ENCODE measurements at places on chromosomes 5 and 9.

- no peak for DNase-seq
Observed at GRCh38 chr9:90834828-90835595, 33.4 kb downstream of the SYK start.

DNA sequence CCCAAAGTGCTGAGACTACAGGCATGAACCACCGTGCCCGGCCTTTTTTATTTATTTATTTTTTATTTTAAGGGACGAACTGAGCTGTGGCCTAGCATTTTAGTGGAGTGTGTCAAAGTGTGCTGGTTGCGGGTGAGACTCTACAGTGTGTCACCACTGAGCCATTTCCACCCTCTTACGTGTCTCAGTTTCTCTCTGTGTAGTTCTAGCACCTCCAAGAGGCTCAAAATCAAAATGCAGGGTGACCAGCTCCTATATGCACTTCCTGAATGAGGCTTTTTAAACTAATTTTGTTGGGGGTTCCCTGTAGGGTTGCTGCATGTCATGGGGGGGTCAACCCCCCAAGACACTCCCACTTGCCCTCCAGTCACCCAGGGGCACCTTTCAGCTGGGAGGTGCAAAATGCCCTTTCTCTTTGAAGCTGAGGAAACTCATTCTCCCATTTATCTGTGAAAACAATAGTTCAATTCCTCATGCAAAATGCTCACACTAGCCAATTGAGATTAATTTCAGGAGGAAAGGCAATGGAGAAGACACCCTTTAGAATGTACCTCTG lies 69.3 kb downstream of the COL15A1 start:
- no peak for DNase-seq

DNA sequence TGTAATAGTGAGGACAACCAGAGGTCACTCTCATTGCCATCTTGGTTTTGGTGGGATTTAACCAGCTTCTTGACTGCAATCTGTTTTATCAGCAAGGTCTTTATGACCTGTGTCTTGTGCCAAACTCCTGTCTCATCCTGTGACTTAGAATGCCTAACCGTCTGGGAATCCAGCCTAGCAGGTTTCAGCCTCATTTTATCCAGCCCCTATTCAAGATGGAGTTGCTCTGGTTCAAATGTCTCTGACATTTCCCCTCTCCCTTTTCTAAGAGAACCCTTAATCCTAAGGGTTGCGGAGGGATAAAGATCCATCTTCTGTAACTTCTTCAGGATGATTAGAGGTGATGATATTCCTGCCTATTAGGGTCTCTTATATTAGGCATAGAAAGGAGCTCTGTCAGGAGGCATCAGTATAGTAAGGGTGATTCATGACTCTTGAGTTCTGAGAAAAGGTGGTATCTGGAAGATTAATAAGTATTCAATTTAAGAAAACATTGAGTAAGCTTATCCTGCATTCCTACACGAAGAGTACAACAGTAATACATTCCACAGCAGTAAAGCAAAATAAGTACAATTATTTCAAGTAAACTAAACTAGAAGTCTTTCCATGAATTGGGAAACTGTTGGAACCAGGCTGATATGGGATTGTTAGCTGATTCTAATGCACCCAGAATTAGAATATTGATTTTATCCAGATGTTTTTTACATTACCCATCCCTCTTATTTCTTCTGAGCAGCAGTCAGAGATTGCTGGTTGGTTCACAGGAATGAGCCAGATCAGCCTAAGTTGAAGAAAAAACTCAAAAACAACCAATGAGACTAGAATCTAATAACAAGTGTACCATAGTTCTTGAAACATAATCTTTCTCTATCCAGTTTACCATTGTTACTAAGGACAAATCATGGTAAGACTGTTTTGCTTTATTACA lies 39.9 kb downstream of the SHC3 start:
- no peak for DNase-seq

DNA sequence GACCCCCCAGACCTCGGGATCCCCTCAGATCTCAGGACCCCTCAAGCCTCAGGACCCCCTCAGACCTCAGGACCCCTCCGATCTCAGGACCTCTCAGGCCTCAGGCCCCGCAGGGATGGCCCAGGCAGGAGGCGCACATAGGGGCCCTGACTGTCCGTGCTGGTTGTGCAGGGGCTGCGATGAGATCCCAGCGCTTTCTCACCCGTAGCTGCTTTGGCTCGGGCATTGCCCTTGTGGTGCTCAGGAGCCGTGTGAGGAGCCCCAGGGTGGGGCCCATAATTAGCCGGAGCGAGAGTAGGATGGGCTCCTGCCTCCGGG lies 680 bp upstream of the LPCAT1 start:
- DNase-seq = no peak

GRCh38 chr9:109040571-109040970 lies 27.3 kb upstream of the CTNNAL1 start:
- no peak for DNase-seq

DNA sequence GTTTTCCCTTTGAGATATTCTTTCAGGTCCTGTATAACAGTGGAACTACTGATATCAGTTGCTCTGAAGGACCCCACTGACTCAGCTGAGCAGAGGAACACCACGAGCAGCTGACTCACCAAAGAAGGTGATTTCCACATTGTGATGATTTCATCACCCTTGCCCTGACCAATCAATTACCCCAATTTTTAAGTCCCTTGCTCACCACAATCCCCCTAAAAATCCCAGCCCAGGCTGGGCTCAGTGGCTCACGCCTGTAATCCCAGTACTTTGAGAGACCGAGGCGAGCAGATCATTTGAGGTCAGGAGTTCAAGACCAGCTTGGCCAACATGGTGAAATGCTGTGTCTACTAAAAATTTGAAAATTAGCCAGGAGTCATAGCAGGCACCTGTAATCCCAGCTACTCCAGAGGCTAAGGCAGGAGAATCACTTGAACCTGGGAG lies 125.3 kb upstream of the ABCA1 start:
- no peak for DNase-seq

DNA sequence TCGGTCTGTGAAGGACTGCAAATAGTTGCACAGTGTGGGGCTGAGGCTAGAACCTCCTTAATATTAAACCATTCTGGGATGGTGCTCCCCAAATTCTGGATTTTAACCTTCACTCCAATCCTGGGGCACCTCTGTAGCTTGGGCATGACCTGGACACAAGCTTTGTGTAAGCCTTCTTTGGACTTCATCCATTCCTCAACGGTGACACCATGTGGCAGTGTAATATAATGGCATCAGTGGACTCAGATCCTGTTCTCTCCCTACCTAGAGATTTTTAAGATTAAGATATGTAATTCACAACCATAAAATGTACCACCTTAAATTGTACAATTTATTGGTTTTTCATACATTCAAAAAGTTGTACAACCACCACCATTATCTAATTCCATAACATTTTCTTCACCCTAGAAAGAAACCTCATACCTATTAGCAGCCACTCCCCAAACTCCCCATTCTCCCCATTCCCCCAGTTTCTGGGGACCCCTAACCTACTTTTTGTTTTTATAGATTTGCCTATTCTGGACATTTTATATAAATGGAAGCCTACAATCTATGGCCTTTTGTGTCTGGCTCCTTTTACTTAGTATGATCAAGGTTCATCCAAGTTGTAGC lies 4.8 kb upstream of the PLGRKT start:
- DNase-seq = no peak

DNA sequence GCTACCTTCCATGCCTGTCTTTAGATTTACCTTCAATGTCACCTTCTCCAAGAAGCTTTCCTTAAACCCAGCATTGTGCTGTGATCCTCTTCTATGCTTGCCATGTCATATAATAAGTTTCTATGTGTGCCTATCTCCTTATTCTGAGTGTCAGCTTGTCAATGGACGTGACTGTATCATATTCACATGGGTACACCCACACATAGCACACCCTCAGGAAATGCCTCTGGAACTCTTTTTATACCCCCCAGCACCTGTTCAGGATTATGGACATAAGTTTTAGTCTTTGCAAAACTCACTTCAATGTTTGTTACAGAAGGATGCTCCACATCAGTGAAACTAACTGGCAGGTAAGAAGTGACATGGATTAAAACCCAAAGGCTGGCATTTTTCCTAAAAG lies 7.4 kb downstream of the GAS1 start:
- no peak for DNase-seq

DNA sequence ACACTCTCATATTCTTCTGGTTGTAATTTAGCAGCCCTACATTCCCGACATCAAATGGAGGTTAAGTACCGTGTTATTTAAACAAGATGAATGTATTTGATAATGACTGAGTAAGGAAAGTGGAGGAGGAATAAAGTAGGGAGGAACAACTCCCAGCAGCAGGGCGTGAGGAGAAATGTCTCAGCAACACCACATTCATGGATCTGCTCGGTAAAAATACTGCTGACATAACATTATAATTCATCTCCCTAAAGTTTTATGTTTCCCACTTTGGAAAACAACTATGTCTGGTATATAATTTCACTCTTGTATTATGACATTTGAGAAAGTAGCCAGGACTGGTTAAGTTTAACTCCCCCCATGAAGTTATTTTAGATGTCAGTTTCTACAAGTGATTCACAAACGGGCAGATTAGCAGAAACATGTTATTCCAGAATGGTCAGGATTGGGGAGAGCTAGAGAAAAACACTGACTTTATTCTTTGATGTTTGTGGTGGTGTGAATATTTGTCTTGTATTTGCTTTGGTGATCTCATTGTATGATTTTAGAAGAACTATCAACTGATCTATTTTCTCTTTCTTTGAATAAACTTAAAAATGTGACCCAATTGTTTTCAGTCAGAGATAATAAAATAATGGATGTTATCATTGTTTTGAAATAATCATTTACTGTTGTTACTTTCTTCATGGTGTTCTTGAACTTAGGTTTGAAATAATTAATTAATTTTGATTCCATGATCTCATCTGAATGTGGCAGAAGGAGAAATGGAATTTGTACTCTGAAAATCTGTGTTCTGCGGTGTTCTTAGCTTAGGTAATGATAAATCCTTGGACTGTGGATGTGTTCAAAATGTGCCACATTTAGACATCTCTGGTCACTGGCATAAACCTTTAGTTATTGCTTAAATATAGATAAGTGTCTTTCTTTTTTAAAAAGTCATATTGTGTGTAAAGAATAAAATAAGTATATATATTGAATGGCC lies 303.6 kb upstream of the ZNF608 start:
- DNase-seq = no peak

DNA sequence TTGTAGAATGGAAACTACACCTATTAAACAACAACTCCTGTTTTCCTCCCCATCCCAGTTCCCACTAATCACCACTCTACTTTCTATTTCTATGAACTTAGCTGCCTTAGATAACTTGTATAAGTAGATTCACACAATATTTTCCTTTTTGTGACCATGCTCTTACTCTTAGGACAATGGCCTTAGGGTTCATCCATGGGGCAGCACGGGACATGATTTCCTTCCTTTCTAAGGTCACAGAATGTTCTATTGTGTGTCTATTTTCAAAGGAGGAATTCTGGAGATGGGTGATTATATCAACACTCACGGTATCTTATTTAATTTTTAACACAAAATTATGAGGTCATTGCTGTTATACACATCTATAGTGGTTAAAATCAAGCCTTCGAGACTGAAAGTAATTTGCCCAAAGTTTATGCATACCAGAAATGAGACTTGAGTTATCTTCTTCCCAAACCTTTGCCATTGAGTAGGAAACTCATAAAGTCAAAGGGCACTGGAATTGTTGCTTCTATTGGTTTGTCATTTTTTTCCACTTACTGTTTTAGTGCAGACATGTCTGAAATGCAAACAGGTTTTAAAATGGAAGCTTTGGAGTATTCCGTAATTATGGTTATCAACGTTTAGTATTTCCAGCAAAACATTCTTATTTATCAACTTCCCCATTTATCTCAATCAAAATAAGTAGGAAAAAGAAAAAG lies 23.6 kb downstream of the CTSL start:
- no peak for DNase-seq

GRCh38 chr9:69604568-69605219 lies 67.5 kb downstream of the APBA1 start:
- no peak for DNase-seq

- no peak for DNase-seq
Observed at GRCh38 chr9:110317911-110318310, 19.8 kb downstream of the TXNDC8 start.

DNA sequence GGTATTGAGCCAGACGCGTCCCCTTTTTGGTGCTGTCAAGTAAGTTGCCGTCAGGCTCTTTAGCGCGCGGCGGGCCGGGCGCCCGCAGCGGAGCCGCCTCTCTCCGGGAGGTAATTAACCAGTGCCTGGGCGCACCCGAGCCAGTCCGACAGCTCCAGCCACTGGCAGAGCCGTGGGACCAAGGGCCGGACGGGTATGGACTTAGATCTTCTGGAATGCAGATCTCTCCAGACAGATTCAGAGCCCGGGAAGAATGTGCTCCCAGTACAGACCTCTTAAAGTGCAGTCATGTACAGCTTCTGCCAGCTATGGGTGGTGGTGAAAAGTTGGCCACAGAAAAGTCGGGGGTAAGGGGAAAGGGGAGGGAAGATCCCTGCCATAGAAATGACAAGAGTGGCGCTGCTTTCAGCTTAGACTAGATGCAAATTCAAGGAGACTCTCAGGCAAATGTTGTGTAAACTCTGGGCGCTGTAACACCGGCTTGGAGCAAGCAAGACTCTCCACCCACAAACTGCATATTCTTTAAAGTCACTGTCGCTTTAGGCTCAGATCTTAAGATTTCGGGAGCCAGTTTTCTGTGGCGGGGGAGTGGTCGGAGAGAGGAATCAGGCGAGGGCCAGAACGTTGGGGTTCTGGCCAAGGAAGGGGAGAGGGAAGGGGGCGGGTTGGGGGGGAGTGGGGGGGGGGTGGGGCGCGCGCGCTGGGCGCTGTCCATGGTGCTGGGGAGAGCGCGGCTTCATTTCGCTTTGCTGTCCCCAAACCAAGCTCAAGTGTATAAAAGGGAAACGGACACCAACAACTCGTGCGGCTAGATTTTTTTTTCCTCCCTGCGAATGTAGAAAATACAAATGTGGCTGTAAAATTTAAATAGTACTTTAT lies 29.2 kb downstream of the NR2F1 start:
- no peak for DNase-seq

GRCh38 chr5:40437452-40437861 lies 242.3 kb upstream of the PTGER4 start:
- DNase-seq = no peak

GRCh38 chr5:109833946-109834345 lies 144.2 kb downstream of the MAN2A1 start:
- DNase-seq = no peak

- DNase-seq = peak; percentile 91
Observed at GRCh38 chr9:86947146-86948073, at the start of gene GAS1. GAS1 (minus strand) TSS chr9:86947506; CDS start chr9:86946779, 727 bp downstream.

GRCh38 chr5:108728566-108729241 lies 19.0 kb upstream of the FER start:
- DNase-seq = no peak

Data from head of caudate nucleus (tissue), 42 donors.